CD8-positive, alpha-beta memory T cell (primary cell): ENCODE measurements at places on chromosomes 2 and 18.

DNA sequence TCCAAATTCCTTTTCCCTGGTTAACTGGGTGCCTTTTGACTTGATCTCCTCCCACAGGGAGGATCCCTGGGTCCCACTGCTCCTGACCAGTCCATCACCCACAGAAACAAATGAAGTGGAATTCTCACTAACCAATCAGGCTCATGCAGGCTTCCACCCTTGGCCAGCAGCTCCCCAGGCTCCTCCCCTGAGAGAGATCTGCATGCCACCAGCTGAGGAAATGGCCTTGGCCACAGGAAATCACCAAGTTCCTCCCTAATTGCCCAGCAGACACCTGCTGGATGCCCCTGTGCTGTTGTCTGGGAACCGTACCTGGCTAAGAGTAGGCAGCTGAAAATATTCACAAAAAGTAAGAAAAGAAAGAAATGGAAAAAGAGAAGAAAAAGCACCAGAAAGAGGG lies 207.4 kb downstream of the NCK2 start:
- no peak for DNase-seq

DNA sequence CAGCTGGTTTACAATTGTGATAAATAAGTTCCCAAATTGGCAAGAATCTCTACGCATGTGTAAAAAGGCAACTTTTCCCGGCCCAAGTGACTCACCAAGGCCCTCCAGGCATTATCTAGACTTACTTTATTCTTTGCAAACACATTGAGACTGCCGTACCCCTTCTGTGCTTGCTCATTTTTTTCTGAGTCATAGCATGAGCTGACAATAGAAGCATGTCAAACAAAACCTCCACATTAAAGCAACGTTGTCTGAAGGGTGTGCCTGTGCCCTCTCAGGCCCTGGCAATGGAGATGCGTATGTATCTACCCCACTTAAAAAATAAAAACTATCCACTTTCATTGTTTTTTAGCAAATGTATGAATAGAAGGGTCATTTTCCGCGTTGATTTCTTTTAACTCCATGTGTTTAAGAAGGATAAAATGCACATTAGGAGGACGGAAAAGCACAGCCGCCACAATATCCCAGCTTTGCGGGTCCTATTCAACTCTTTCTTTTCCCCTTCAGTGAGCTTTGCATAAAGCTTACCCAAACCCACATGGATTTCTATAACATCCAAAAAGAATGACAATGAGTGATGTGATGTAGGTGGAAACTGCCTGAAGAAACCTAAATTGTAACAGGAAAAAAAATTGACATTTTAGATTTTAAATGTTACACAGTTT lies 298.2 kb downstream of the CDCA7 start:
- no peak for DNase-seq

GRCh38 chr2:26706616-26707473 lies 14.3 kb downstream of the KCNK3 start:
- no peak for DNase-seq

DNA sequence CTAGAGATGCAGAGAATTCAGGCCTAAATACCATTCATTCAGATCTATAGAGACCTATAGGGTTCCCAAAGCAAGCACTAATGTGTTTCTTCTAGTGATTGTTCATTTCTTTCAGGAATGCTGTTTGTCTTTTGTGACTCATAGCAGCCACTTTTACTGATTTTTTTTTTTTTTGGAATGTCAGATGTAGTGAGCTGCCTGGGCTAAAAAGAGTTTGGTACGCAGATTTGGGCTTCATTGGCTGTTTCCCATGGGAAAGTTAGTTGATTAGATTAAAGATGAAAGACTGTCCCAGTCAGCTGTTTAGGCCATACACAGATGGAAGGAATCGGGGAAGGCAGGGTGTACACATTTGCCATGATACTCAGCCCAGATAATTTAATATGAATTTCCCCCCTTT lies 87.6 kb downstream of the CDC42EP3 start:
- no peak for DNase-seq

DNA sequence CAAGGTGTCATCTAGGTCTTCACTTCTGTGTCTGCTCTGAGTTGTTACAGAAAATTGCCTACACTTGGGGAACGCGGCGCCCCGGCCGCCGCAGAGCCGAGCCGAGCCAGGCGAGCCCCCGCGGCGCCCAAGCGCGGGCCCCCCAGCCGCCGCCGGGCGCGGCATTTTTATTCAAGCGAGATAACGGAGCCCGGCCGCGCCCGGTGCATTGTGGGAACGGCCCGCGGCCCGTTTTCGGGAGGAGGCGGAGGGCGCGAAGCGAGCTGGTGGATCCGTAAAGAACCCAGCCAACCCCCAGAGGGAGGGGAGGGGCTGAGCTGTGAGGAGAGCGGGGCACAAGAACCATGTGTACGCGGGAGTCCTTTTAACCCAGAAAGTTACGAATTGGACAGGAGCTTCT lies 191.8 kb downstream of the FTCDNL1 start:
- no peak for DNase-seq

GRCh38 chr2:218091746-218092145 lies 22.7 kb downstream of the RUFY4 start:
- no peak for DNase-seq

- DNase-seq, result no peak
Observed at GRCh38 chr2:170481201-170481600, 233.9 kb upstream of the SP5 start.

DNA sequence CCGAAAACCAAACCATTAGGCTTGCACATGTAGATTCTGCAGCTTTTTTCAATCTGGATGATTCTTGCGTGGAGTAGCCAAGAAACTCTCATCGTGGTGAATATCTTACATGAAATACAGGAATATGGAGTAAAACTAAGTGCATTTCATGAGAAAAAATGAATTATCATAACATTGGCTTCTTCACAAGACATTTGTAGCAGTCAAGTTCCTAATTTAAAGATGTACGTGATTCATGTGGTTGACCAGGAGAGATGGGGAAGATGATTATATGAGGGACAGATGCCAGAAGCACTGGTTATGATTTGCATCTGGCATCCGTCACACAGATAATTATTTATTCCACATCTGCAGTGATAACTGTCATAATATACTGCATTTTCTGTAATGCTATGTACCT lies 90.4 kb downstream of the ANTXR1 start:
- no peak for DNase-seq

DNA sequence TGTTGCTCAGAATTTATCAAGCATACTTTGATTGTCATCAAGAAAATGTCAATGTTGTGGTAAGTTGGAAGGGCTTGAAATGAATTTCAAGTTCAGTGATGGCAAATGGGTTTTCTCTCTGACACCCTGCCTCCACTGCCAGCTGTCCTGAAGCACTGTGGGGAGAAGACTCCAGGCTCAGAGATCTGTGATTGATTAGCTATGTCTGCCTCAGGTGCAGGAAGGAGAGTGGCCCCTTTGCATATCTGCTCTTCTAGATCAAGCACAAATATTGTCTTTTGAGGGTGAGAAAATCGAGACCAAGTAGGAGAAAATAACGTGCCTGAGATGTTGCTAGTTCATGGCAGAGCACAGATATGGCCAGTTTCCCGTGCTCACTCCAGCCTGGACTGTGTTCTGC lies 178.8 kb upstream of the GLI2 start:
- no peak for DNase-seq

DNA sequence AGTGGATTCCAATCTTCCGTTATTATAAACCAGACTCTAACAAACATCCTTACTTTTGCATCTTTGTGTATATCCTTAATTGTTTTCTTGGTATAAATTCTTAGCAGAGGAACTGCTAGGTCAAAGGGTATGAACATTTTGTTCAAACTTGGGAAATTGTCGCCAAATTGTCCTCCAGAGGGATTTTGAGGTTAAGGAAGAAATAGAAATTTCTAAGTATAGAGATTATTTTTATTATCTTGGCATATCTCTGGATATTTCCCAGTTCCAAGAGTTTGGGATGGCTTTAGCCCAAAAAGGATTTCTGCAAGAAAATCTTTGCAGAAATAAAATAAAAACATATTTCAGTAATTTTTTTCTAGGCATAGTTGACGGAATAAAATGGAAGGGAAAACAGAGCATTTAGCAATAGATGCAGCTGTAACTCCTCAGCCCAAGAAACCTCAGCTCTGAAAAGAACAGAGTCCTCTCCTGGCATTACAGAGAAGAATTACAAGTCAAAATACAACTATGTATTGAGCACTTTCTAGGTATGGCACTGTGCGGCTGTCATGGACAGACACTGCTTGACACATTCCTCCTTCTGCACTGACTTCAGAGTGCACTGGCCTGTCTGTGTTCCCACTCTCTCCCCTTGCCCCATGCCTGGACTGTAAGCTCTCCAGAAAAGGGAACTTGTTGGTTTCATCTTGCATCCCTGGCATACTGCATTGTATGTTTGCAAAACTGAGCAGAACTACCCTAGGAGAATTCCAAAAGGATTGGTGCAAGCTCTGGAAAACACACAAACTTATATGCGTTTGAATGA lies 117.3 kb upstream of the STON1 start:
- no peak for DNase-seq

DNA sequence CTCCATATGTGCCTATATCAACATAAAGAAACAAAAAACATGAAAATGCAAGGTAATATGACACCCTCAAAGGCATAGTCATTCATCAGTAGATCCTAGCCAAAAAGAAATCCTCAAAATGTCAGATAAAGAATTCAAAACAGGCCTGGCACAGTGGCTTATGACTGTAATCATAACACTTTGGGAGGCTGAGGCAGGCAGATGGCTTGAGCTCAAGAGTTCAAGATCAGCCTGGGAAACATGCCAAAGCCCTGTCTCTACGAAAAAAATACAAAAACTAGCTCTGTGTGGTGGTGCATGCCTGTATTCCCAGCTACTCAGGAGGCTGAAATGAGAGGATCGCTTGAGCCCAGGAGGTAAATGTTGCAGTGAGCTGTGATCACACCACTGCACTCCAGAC lies 284.6 kb upstream of the KLHL29 start:
- no peak for DNase-seq

DNA sequence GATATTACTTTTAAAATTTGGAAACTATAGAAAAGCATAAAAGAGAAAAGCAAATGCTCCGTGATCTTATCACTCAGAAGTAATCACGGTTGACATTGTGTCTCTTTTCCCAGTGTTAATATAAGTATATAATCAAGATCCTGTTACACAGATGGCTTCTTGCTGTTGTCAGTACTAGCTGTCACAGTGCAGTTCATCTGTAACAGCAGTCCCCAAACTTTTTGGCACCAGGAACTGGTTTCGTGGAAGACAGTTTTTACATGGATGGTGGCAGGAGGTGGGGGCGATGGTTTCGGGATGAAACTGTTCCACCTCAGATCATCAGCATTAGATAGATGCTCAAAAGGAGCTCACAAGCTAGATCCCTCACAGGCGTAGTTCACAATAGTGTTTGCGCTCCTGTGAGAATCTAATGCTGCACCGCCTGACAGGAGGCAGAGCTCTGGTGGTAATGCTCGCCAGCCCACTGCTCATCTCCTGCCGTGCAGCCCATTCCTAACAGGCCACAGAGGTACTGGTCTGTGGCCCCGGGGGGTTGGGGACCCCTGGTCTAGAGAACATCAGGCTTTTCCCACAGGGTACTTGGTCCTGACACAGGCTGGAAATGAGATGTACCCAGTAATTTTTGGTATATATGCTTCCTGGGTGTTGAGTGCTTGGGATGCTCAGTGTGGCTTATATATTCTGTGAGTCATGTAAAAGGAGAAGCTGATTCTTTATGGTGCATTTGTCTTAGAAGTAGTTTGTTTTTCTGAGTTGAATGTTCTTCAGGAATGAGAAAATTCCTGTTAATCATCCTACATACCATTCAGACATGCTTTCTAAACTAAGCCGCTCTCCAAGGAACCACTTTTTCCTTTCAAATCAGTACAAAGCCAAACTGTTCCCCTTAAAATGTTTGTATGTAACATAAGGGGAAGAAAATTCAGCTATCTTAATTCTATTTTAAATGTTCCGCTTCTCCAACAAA lies 121.8 kb downstream of the NCK2 start:
- no peak for DNase-seq

DNA sequence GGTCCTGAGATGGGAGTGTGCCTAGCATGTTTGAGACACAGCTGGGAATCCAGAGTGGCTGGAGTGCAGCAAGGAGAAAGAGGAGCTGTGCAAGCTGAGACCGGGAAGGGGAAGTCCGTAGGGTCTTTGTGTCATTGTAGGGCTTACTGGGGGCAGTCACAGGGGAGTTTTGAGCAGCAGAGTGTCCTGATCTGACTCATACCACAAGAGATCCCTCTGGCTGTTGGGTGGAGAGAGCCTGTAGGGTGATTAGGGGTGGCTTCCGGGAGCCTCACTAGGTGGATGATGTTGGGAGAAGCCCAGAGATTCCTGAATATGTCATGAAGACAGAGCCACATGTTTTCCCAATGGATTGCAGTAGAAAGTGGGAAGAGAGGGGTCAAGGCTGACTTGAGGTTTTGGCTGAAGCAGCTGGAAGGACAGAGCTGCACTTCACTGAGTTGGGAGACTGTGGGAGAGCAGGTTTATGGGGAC lies 30.9 kb downstream of the FHOD3 start:
- DNase-seq, result no peak

DNA sequence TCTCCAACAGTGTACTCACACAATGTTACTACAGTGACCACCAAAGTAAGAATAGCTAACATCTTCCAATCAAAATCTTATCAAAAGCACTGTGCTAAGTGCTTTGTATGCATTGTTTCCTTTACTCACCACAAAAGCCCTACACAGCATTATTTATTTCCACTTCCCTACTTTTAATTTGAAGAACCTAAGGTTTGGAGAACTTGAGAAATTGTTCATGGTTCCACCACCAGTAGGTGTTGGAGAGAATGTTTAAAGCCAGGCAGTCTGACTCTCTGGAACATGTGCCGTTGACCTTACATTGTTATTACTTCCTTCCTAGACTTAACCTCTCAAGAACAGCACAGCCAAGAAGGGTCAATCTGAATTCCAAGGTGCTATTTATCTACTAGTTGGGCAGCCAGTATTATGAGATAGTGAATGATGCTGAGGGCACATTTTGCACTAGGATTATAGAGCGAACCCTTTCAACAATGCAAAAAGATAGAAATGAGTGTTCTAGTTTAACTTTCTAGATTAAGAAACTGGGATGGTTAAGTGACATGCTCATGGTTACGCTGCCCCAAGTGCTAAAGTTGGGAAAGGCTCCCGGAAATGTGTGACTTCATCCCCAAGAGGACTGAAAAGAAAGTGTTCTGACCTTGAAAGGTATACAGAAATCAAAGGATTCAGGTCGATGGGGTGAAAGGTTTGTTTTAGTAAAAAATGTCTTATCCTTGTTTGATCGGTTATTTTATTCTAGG lies 55.2 kb upstream of the FAM136A start:
- DNase-seq, result no peak

DNA sequence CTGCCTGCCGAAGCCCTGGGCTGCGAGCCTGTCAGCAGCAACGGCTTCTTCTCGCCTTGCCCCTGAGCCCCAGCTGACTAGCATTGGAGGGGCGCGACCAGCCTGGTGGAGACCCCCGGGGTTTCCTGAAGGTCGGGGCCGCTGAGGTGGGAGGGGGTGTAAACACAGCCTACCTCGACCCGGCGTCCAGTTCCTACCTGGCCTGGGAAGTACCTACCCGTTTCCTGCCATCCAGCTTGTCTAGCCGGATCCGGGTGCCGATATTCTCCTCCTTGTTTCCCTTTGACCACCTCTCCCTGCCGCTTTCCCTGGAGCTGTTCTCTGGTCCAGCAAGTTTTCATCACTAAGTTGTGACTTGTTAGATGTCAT lies 511 bp downstream of the MOB4 start:
- no peak for DNase-seq
